ENCODE measurements at places on chromosomes 1 and 21.

- no peak for DNase-seq
These were observed 137.0 kb upstream of the LMO4 start for GRCh38 chr1:87191646-87192045.

- no peak for DNase-seq
These were observed 15.3 kb downstream of the MFSD2A start for GRCh38 chr1:39970274-39970673.

DNA sequence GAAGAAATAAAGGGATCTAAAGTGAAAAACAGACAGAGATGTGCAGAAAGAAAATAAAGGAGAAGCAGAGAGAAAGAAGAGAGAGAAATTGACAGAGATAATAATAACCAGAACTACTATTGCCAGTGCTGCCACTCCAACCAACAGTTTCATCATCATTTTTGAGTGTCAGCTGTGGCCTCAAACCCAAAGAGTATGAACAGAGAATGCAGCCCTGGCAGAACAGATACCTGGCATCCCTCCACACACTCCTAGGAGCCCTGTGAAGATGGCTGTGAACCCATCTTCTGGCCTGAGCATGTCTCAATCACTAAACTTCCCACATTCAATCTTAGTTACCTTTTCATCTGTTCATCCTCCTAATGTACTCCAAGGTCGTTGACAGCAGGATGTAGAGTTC is 385.8 kb upstream of the NFIA start:
- no peak for DNase-seq

DNA sequence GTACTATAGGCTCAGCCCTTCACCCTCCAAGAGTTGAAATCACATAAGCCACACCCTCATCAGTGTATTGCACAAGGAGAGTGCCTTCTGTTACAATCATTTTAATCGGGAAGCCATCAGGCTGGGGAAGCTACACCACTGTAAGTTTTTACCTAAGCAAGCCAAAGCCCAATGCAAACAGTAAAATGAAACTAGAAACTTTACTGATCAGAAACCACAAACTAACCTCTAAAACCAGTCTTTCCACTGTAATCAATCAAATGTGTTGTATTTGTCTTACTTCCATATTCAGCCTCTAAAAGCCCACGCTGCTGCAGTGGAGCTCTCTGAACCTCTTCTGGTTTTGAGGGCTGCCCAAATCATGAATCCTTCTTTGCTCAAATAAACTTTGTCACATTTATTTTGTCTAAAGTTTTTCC is 26.2 kb downstream of the CAPN8 start:
- DNase-seq, result no peak

GRCh38 chr1:109239409-109240068 is 9.8 kb upstream of the CELSR2 start:
- no peak for DNase-seq

DNA sequence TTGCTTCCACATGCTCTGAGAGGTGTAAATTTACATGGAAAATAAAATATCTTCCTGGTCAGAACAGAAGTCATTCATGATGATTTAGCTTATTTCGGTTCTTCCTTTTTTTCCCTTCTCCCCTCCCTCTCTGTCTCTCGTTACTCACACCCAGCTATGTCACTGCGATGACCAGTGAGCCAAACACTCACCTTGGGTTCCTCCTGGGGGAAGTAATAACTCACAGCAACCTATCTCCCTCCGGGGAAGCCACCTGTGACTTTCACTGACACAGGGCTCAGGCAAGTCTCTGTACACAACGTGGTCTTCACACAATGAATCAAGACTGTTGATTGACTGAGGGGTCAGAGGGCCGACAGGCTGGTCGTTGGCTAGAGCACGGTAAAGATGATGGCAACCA is 135.3 kb upstream of the VANGL1 start:
- DNase-seq, result no peak

GRCh38 chr1:10386761-10387676 is 11.8 kb upstream of the PGD start:
- DNase-seq, result no peak

DNA sequence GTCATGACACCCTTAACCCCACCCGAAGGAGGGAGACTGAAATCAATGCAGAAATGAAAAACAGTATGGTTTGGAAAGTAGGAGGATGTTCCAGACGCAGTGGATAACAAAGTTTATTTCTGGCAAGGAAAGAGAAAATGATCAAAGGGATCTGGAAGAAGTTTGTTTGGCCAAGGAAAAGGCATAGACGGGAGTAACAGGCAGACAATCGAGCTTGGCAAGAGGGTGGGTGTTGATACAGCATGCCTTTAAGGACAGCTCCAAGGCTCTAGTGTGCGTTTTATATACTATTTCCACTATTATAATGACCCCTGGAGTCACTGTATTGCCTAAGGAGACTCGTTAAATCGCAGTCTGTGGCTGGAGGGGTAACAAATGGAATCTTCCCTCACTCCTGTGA is 303.7 kb upstream of the RUNX1 start:
- no peak for DNase-seq

DNA sequence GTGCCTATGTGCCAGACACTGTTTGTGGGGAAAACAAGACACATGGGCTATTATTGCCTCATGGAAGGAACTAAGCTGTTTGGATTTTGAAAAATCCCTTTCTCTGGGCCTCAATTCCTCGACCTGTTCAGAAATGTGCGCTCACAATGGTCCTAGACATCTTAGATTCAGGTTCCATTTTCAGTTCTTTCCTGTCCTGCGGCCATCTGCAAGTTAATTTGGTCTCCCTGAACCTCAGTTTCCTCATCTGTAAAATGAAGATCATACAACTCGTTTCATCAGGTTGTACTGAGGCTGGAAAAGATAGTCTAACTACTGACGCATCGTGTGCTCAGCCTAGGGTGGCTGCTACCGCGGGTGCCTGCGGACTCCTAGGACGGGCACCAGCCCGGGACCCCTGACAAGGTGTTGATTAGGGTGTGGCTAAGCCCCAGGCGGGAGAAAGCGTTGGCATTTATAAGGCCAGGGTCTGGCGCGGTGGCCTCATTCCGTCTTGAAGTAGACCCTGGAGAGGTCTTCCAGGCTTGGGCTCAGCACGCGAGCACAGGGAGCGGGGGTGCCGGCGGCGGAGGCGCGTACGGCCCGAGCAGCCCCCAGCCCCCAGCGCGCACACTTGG is 493 bp upstream of the ELOA start:
- no peak for DNase-seq

DNA sequence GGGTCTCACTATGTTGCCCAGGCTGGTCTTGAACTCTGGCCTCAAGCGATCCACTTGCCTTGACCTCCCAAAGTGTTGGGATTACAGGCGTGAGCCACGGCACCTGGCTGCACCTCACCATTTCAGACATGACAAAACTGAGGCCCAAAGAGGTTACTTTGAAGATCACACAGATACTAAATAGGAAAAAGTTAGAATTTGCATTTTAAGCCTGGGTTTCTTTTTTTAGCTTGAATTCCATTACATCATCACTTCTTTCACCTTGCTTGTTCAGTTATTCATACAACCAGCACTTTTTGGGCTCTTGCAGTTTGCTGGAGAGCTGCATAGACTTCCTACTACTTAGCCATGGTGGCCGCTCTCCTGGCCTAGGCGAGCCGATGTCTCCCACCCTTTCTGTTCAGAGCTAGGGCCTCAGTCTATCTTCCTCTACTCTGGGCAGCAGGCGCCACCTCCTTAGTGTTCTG is 16.3 kb upstream of the CD2 start:
- no peak for DNase-seq

GRCh38 chr21:36209626-36210171 is 53.1 kb downstream of the DOP1B start:
- no peak for DNase-seq

DNA sequence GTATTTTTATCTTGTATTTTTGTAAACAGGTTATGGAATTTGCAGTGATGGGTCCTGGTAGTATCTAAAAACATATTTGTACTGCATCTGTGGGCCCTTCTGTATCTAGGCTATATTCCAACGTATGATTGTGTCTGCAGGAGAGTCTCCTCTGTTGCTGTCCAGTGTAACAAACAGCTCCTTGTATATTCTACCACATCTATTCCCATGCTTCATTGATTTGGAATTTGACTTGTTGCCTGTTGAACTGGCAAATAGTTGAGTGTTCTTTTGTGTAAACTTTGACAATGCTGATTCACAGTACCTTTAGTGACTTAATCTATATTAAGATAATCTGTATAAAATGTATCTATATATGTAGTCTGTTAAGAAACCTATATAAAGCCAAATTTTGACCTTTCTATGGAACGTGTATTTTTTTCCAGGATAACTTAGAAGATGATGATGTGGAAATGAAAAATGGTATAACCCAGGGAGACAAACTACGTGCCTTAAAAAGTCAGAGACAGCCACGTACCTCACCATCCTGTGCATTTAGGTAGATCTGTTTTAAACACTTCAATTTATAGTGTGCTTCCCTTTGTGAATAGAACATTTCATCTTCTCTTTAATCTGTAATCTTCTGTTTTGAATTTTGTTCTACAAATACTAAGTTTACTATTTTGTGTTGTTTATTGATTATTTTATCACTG is 43.4 kb upstream of the GPR88 start:
- no peak for DNase-seq

DNA sequence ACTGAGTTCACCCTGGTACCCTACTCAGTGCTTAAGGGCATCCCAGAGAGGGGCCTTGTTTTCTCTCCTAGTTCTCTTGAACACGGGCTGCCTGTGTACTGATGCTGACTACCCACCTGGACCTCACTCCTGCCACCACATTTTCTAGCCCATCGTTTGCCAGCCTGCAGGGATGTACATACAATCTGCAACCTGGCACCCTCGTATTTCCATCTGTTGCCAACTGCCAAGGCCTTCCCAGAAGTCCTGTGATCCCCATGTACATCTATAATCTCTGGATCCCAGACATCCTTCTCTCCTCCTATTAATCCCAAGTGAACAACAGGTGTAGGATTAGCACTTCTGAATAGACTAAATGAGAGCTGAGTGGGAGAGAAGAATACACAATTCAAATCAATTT is 212.0 kb downstream of the SLC45A1 start:
- DNase-seq, result no peak

GRCh38 chr1:224542783-224543440 is 73.2 kb upstream of the CNIH3 start:
- no peak for DNase-seq

DNA sequence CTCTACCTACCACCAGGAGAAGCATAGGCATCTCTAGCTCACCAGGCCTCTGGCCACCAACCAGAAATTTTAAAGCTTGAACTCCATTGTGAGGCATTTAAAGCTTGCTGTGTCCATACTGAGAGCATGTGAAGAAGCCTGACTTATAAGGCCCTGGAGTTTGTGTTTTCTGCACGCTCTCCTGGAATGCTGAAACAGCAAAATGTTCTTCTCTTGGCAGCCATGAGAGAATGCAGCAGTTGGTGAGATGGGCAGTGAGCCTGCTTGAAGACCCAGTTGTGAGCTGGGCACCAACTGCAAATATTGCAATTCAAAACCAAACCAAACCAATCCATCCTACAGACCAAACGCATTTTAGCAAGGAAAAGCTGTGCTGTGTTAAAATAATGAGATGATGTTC is 170.0 kb upstream of the IVNS1ABP start:
- DNase-seq, result no peak
